AG08395 (cell line): ENCODE measurements at places on chromosomes 13 and 19.

DNA sequence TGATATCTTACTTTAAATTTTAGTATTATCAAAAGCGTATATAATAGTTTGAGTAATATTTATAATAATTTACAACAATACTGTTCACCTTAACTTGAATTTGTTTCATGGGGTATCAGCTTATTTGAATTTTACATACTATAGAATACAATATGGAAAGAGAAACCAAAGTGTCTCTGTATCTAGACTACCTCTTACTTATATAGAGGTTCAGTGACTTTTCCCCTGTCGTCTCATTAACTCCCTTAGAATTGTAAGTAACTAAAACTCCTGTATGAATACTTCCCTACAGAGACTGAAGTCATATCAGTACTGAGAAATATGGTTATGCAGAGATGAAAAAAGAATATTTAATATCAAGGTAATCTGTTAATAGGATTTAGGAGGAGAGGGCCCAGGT is 26.8 kb downstream of the COG6 start:
- no peak for DNase-seq

DNA sequence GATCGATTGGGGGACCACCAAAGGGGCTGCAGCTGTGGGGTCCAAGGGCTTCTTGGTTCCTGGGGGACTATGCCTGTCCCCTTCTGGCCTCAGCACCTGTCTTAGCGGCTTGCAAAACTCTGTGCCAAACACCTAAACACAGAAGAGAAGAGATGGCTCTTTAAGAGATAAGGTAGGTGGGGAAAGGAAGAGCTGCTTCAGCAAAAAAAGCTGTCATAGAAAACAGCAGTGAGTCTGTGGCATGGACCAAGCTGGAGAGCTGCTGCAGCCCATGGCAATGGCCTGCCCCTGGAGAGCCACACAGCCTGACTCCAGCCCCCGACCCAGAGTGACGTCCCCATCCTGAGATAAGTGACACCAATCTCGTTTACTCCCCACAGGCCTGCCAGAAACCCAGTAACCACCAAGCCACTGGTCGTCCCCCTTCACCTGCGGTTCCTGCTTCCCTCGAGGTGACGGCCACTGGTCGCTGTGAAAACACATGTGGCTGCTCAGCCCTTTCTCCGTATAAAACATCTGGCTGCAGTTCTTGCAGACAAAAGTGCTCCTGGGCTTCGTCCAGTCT is 25.0 kb upstream of the NAPA start:
- no peak for DNase-seq

- DNase-seq = no peak
Observed at GRCh38 chr13:40776681-40777165, 5.7 kb upstream of the MRPS31 start.

DNA sequence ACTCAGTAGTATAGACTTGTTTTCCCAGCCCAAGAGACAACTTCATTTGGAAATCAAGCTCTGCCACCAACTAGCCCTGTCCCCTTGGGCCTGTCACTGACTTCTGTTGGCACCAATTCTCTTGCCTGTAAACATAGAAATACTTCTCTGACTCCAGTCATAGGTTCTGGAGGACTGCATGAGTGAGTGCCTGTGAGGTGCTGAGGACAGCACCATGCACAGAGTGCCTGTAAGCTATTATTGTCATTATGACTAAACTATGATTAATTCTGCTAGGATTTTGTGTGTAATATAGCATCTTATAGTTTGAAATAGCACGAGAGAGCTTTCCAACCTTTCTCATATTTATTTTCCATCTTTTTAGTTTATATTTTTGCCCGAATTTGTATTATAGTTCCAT is 247.9 kb downstream of the MYO16 start:
- peak; percentile 3 for DNase-seq

- DNase-seq = peak; percentile 89
Observed at GRCh38 chr19:5434970-5435641, 20.1 kb upstream of the ZNRF4 start.

DNA sequence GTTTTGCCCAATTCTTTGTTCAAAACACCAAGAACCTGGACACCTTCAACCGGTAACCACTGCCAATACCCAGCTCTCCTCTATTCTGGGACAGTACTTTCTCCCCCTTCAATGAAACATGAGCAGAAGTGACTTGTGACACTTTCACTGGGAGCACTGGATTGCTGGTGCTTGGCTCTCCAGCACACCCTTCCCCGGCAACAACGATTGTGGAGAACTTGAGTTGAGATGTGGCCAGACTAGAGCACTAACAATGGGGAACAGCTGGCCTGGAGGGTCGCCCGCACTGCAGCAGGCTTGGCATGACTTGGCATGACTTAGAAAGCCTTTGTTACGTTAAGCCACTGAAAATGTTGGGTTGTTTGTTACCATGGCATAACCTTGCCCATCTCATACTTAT is 7.5 kb upstream of the B3GLCT start:
- no peak for DNase-seq

- DNase-seq = no peak
Observed at GRCh38 chr13:89791971-89792630, 1555.4 kb upstream of the MIR17HG start.

- no peak for DNase-seq
Observed at GRCh38 chr13:42395086-42395821, 123.3 kb downstream of the AKAP11 start.

- no peak for DNase-seq
Observed at GRCh38 chr13:42274386-42275097, 2.6 kb downstream of the AKAP11 start.

DNA sequence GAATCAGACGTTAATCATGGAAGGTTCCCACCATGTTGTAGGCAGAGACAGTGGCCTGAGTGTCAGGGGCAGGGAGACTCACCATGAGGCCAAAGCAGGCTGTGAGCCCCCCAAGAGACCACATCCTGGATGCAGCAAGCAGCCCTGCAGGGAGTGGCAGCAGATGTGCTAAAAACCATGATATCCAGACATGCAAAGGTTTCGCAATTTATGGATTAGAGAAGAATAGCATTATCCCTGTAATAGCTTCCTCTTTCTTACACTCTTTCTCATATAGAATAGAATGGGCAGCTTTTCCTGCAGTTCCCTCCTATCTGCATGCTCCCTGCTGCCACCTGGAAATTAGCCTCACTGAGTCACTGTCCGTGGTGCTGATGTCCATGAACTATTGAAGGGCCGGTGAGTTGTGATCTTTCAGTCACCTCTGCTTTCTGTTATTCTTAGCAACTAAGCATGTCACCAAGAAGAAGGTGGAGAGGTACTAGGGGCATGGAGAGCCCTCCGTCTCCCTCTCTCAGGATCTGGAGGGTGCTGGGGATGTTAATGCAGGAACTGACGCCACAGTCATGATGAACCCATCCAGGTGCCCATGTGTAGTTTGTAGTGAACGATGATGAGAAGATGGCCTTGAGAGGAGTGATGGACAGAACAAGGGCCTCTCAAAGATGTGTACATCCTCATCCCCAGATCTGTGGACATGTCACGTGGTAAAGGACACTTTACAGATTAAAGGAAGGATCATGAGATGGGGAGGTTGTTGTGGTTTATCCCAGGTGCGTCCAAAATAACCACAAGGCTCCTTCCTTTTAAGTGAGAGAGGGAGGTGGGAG is 9.9 kb downstream of the CEACAM4 start:
- DNase-seq = peak; percentile 21

DNA sequence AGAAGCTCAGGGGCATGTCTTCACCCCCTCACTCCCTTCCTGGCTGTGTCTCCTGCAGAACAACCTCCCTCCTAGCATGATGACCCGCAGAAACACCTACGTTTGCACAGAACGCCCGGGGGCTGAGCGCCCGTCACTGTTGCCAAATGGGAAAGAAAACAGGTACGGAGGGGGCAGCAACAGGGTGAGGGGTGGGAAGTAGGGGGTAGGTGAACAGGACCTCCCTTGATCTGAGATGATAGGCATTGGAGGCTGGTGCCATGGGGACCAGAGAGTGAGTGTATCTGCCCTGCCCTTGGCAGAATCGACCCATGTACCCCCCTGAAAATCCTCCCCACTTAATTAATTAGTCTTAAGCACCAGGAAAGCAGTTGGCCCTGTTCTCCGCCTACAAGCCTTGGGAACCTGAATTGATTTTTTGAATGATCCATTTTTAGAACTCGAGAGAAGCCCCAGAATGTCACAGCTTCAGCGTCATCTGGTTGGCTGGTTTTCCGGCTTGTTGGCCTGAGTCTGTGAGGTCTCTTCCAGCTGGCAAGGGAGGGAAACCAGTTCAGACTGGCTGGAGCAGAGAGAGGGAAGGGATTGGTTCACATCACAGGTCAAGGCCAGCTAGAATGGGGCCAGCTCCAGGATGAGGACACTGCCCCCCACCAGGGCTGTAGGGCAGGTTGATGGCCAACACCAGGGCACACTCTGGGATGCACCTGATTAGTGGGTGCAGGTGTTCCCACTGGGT is 28.2 kb downstream of the CKM start:
- no peak for DNase-seq

DNA sequence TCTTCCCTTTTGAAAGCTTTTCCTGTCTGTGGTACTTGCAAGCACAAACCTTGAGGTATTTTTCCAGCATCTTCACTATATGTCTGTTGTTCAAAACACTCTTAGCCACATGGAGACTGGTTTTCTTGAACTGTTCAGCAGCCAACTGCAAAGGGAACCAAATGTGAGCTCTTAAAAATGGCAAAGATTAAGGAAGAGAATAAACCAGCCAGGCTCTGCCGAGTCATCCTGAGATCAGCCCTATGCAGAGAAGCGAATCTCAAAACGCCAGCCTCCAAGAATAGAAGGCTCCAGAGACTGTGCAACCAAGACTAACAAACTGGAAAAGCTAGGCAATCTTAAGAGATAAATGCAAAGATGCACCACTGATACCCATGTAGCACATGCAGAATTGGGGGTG is 20.7 kb downstream of the AKAP8 start:
- no peak for DNase-seq

GRCh38 chr13:73924607-73925006 is 209.6 kb downstream of the KLF12 start:
- DNase-seq = no peak

DNA sequence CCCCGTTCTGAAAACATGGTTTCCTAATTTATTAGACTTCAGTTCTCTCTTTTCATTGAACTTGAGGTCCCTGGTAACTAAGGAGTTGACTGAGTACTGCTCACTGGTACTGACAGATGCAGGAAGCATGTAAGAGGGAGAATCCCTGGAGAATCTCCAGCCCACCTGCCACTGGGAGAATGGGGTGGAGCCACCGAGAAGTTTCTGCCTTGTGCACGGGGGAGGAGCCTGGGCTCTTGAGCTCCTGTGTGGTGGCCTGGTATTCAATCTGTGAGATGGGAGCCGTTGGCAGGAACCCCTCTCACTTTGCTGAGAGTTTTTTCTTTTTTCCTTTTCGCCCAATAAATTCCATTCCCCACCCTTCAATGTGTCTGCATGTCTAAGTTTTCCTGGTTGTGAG is 13.2 kb upstream of the AKAP11 start:
- no peak for DNase-seq
